ENCODE measurements at places on chromosomes 6 and 20.

DNA sequence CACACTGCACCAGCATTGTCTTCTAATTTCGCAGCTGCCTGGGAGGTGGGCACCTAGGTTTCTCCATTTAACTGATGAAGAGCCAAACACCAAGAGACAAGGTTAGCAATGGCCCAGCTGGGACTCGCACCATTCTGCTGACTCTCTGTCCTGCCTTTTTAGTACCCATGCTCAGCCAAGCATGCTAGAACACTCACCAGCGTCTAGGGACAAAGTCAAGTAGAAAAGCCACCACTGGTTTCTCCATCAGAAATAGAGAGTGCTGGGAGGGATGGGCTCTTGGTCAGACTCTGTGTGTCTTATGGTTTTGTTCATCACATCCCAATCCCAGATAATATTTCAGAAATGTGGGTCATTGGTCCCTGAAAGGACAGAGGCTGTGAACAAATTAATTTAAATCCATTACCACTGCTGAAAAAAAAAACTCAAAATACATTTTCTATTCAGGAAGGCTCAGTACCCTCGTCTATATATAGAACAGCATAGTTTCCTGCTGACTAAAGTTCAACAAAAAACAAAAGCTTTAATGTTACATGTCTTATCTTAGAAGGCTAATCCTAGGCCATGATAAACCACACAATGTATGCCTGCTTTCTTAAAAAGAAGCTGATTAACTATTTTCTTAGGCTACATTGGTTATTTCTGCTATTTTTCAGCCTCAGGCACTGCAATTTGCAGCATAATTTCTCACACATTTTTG lies 111.0 kb downstream of the TBC1D7 start:
- no peak for DNase-seq

- no peak for DNase-seq
Measured at GRCh38 chr6:52992980-52993920, 1.8 kb downstream of the GSTA4 start.

GRCh38 chr6:87903323-87903722 lies 144.3 kb upstream of the SPACA1 start:
- DNase-seq, result no peak

DNA sequence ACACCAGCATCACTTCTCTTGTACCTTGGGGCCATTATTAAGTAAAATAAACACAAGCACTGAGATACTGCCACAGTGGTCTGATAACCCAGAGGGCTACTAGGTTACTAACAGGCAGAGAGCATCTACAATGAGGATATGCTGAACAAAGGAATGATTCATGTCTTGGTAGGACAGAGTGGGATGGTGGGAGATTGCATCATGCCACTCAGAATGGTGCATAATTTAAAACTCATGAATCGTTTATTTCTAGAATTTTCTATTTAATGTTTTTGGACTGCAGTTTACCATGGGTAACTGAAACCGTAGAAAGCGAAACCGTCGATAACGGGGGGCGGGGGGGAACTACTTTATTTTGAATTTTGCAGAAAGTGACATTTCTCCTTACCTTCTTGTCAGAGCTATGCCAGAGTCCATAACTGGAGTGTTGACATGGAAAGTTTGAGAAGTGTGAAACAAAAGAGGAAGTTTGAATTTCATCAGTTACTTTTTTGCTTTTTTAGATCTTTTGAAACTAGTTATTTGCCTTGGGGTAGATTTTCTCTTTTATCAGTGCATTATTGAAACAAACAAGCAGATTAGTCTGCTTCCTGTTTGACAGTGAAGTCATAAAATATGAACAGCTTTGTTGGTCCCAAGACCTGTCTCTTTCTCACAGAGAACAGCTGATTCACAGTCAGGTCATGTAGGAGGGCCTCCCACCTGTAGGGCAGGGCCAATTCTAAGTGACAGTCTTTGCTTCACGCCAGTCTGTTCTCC lies 124.9 kb downstream of the KLHL32 start:
- DNase-seq, result peak; percentile 65

GRCh38 chr6:40285996-40286395 lies 301.2 kb downstream of the LRFN2 start:
- no peak for DNase-seq

Measured in GM20000 (cell line).